ENCODE measurements at places on chromosomes 11 and 22.

DNA sequence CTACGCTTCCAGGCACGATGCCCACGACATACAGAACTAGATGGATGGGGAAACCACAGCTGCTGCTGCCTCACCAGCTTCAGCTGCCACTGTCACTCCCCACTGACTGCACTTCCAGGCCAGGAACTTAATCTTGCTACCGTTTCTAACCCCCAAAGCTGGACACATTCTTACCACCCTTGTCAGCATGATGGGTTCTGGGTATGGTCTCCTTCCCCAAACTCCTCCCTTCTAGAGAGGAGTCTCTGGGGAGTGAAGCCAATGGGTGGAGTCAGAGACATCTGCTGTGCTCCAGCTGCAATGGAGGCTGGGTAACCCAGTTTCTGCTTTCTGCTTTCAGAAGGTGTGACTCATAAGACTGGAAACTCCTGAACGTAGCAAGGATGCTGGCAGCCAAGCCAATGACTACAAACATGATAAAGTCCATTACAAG is 87.0 kb upstream of the THY1 start:
- DNase-seq: no peak

DNA sequence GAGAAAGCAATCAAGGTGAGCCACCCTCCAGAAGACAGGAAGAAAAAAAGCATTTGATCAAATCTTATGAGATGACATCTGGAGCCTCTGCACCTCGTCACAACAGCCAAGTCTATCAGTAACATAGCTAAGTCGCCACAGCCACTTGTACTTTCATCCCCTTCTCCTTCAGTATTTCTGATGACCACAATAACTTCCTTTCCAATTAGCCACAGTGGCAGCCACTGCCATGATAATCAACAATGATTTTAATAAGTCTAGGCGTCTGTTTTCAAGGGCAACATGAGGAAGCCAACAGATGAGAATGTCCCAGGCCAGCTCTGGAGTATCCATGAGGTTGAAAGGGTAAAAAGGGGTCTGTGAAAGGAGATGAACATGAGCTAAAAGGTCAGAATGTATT is 29.9 kb downstream of the RBFOX2 start:
- DNase-seq: no peak

DNA sequence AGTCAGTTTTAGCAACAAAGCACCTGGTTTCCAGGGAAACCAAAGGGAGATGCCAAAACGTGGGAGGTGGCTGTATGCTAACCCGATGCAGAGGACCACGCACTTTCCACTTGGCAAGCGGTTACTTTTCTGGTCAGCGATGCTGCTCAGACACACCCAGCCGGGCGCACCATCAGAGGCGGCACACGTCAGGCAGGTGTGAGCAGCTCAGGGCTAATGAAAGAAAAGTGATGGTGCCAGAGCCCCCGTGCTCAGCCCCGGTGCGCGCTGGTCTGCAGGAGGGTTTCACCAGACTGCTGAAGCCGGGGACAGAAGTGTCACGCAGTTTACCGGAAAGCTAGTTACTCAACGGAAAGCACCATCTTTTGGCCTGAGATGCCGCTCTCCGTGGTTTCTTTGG is 5.7 kb downstream of the LTO1 start:
- DNase-seq: no peak

DNA sequence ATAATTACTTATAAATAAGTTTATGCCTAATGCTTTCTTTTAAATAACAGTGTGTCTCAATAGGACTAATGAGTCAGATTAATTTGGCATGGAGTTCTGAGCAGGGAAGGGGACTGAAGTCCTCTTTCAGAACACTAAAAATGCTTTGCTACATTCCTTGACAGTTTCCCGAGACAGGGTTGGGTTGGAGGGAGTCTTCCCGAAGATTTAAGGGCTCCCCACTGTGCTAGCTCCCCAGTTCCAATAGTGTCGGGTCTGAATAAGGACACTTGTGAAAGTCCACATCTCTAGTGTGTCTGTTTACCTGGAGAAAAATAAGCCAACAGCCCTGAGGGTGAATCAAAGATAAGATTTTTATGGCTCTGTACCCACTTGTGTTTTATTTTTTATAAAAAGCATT is 41.8 kb upstream of the HSD17B12 start:
- DNase-seq: no peak

DNA sequence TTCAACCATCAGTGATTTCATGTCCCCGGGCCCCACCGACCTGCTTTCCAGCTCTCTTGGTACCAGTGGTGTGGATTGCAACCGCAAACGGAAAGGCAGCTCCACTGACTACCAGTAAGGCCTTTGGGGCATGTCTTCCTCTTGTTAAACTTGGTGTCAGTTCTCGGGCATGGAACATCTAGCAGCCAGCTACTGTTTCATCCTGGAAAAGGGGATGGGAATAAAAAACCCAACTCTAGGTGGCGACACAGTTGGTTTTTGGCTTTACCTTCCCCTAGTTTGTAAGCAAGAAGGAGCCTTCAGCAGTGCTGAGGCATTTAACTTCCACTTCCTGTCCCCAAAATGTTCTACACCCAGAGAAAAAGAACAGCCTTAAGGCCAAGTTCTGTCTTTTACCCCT is 76.7 kb downstream of the BMAL1 start:
- no peak for DNase-seq

- DNase-seq: no peak
Observed at GRCh38 chr22:42918500-42918899, 61.4 kb upstream of the ARFGAP3 start.

DNA sequence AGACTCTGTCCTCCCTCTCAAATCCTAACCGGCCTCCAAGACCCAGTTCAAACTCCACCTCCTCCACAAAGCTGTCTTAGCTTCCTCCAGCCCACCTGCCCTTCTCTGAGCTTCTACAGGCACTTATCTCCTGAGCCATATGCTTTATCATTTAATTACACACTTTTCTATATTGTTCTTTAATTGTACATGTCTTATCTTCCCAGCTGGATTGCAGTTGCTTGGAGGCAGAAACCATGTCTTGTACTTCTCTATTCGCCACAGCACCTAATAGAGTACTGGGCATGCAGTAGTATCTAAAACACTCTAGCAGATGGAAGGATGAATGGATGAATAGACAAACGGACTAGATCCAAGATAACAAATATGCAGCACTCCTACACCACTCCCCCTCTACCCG is 11.3 kb downstream of the TRIM29 start:
- DNase-seq: no peak

DNA sequence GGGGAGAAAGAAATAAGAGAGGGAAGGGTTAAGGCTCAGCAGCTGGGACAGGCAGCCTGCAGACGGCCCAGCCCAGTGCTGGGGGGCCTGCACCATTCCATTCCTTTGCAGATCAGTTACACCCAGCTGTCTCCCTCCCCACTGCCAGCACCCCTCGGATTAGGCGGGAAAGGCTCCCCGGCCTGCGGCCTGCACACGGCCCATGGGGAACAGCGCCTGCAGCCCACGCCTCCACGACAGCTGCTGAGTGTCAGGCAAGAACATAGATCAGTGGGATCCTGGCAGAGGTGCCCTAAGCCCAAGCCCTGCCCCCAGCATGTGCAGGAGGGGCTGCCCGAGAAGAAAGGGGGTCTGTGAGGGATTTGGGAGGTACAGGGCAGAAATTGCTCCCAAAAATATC is 65.8 kb upstream of the MYOD1 start:
- DNase-seq: no peak

DNA sequence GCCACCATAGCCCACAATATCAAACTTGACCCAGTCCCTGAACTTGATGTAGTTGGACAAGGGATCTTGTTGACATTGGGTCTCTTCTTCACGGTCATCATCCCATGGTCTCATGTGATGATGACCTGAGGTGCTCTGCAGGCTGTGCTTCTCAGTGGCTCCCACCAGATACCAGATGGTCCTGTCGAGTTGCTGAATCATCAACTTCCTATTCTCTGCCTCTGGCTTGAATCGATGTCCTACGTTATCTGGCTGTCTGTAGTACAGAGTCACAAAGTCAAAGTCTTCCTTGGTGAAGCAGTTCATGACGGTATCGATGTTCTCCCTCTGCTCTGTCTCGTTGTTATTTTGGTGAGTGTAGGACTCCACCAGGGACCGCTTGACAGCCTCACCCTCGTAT is 145.7 kb upstream of the ALDH3B2 start:
- no peak for DNase-seq

- no peak for DNase-seq
Observed at GRCh38 chr11:35354644-35355043, 64.7 kb downstream of the SLC1A2 start.

GRCh38 chr11:103372906-103373305 is 263.7 kb downstream of the DYNC2H1 start:
- DNase-seq: no peak

DNA sequence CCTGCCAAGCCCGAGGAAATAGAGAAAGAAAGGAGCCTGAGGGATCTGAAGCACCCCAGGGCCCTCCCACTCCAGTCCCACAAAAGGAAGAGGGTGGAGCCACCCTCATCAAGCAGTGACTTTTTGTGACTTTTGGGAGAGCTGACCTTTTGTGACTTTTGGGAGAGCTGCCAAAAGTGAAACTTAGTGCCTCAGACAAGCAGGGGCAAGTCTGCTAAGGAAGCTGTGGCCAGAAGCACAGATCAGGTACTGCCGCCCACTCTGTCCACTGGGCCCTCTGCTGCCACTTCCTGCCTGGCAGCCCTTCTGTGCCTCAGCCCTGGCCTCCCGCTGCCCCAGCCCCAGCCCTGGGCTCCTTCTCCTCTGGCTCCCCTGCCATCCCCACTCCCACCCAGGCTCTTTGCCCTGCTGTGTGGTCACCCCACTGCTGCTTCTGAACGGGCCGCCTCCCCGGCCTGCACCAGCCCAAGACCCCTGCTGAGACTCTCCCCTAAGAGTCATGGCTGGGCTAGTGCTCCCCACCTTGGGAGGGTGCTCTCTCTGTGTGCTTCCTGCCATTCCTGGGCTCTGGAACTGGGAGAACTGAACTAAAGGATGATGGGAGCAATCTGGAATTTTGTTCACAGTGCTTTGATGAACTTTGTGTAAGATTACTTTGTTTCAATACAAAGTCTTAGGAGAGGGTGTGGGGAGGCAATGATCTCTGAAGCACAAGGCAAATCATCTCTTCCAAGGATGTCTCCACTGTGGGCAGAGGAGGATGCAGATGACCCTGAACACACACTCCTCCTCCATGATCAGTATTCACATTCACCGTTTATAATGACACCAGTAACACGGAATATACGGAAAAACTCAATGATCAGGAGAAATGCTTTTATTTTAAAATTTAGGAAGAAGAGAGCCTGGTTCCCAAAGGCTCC is at the start of gene APOBEC3H:
Gene APOBEC3H (plus strand): TSS at position 147 of the 923 bp plus-strand sequence. CDS start 3,035 bp downstream, outside the sequence.
- DNase-seq: no peak

DNA sequence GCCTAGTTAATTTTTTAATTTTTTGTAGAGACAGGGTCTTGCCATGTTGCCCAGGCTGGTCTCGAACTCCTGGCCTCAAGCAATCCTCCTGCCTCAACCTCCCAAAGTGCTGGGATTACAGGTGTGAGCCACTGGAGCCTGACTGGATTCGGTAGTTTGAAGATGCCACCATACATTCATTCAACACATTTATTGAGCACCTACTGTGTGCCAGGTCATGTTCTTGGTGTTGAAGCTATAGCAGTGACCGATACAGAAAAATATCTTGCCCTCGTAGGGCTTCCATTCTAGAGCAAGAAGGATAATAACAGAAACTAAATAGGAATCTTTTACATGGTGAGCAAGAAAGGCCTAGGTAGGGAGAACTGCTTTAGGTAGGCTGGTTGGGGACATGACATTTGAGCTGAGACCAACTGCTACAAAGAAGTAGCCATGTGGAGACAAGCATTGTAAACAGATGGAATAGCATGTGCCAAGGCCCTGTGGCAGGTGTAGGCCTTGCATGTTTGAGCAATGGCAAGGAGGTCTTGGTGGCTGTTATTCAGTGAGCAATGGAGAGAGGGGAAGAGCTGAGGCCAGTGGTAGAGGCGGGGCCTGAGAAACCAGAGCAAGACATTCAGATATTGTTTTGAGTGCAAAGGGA is 1.7 kb upstream of the MYRF start:
- DNase-seq: no peak

GRCh38 chr22:27603800-27604144 is 197.8 kb downstream of the MN1 start:
- DNase-seq: no peak

DNA sequence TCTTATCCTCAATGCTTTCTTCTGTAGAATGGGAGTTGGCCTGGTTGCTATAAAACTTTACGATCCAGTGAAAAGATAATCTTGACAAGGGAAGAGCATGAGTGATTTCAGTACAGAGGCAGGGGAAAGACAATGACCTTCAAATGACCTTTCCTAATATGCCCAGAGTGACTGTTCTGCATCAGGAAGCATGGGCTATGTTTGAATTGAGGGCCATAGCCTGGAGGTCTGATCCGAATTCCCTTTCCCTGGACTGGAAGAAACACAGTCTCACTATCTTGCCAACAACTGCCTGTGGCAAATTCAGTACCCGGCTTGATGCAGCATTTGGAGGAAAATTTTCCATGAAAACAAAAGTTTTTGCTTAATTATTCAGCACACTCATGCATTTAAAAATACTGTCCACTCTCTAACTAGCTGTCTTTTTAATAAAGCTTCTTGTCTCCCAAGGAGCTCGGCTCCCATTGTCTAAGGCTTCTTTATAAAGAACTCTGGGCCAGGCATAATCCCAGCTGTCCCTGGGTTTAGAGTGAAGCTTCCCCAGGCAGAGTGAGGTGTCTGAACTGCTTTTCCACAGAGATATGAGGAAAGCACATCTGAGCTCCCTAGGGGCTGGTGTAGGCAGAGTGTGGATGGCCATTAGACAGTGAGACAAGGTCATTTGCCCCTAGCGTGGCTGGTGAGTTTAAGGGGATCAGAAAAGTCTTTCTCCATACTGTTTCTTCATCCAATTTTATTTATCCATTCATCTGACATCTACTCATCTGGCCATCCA is 132.7 kb upstream of the CADM1 start:
- DNase-seq: no peak

- DNase-seq: no peak
Observed at GRCh38 chr11:69962152-69962551, 116.0 kb upstream of the ANO1 start.

GRCh38 chr11:47986219-47986618 is 5.9 kb downstream of the PTPRJ start:
- no peak for DNase-seq

GRCh38 chr11:28092786-28093185 is 15.2 kb downstream of the KIF18A start:
- DNase-seq: no peak

DNA sequence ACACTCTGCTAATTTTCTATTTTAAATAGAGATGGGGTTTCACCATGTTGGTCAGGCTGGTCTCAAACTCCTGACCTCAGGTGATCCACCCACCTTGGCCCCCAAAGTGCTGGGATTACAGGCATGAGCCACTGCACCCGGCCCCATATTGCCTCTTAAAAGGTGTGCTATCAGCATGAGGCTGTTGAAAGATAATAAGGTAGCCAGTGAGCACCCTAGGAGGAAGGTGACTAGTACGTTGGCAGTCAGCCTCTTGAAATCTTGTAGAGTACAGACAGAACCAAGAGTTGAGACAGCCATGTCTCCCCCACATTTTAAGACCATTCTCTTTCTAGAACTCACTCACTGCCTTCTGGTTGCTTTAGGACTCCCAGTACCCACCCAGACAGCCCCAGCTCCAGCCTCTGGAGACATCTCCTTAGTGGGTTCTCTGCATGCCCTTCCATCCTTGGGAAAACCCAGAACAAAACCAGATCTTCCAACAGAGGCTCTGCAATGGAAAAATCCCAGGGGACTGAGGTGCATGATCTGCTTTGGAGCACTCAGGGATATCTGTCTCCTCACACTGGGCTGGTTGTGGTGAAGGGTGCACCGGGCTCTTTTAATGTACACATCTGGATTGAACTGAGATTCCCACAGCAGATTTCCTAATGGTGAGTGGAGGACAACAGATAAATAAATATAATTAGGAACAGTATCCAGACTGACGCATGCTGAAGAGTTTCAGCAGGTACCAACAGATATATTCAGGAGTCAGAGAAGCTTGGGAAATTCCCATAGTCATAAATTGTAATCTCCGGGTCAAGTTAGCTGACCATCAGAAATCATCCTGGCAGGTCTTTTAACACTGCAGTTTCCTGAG is 49.4 kb downstream of the LRRC74B start:
- no peak for DNase-seq
